ENCODE measurements at places on chromosomes 7 and 10.
A peak's percentile ranks its signal among the peaks of the same experiment; 100 is the strongest.

GRCh38 chr7:139675127-139676125 lies 102.4 kb downstream of the HIPK2 start:
- DNase-seq = no peak

GRCh38 chr7:127208351-127208750 lies 44.4 kb downstream of the GRM8 start:
- no peak for DNase-seq

- no peak for DNase-seq
Observed at GRCh38 chr7:112076324-112076723, 129.9 kb downstream of the DOCK4 start.

GRCh38 chr7:120160166-120160565 lies 112.8 kb upstream of the KCND2 start:
- no peak for DNase-seq

DNA sequence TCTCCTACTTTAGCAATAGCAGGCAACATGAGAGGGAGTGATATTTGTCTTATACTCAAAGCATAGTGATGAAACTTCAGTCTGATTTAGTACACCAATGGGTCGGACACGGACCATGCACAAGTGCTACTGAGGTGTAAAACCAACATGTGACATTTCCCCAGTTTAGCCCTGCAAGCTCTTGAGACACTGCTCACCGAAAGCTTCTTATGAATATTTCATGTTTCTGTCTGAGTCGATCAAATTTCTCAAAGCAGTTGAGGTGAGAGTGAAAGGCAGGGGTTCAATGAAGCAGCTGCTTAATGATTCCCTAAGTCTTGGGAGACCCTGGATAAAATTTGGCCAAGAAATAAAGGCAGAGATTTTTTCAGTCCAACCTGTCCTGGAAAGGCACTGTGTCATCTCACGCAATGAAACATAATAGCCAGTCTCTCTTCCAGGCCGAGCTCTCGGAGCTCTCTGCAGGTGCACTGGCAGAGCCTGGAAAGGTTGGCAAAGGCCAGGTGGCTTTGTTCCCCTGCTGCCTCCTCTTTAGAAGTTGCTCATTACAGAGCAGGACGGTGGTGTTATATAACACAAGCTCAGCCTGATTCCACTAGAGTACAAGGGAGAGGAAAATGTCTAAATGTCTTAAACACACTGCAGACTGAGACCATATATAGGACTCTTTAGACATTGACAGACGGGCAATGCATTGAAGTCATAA lies 33.9 kb upstream of the XPNPEP1 start:
- no peak for DNase-seq

GRCh38 chr10:76547352-76547972 lies 1090.1 kb downstream of the KCNMA1 start:
- DNase-seq = peak; percentile 40

DNA sequence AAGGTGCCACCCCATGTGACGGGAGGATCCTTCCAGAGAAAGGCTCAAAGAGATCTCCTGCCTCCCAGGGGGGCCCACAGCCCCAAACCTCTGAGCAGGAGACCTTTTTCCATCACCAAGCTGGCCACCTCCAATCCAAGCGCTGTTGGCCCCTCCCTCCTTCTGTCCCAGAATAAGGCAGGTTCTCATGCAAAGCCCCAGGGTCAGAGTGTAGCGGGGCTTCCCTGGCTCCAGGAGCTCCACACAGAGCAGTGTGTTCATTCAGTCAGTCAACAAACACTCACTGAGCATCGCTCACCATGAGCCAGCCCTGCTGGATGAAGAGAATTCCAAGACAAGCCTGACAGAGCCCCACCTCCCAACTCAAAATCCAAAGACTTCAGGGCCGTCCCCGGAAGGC lies 39.0 kb downstream of the TNRC18 start:
- no peak for DNase-seq

GRCh38 chr10:122515022-122515424 lies 45.5 kb upstream of the DMBT1 start:
- DNase-seq = no peak

DNA sequence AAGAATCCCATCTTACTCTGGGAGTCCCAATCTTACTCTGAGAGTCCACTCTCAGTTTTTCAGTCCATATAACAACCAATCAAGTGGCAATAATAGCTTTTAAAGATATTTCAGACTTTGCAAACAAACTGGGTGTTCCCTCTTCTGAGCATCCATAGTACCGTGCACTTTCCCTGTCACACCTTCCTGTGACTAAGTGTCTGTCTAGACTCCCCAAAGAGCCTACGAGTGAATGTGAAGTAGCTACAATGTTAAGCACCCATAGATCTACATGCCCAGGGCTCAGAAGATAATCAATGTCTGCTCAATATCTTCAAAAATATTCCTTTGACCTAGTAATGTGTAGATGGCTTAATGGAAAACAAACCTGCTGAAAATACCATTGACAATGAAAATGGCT lies 95.6 kb upstream of the ASAH2 start:
- DNase-seq = no peak

DNA sequence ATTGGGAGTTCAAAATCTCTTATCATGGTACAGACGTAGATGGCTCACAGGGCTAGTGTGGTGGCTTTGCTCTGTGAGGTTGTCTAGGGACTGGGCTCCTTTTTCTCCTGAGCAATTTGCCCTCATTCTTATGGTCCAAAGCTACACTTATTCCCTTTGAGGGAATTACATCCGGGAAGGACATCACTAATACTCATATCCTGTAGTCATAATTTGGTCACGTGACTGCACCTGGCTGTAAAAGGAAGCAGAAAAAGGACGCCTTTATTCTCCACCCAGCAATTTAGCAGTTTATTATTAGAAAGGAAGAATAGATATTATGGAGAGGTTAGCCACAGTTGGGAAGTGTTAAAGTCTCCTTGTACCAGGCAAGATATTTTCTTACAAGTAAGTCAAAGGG lies 28.1 kb downstream of the ARID5B start:
- DNase-seq = no peak

- DNase-seq = no peak
Observed at GRCh38 chr7:119895320-119895719, 377.7 kb upstream of the KCND2 start.

DNA sequence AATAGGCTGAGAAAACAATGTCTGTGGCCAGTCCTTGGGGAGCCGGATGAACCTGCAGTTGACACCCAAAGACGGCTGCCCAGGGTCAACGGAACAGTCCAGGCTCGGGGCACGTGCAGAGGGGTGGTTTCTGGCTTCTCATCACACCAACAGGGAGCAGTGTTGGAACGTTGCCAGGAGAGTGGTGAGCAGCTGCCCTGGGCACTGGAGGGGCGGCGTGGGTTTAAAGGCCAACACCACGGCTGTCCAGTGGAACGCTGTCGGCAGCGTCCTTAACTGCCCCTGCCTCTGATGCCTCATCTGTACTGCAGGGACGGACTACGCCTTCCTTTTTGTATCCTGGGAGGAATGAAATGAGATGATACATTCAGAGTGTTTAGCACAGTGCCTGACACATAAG lies 19.8 kb downstream of the JCAD start:
- no peak for DNase-seq

DNA sequence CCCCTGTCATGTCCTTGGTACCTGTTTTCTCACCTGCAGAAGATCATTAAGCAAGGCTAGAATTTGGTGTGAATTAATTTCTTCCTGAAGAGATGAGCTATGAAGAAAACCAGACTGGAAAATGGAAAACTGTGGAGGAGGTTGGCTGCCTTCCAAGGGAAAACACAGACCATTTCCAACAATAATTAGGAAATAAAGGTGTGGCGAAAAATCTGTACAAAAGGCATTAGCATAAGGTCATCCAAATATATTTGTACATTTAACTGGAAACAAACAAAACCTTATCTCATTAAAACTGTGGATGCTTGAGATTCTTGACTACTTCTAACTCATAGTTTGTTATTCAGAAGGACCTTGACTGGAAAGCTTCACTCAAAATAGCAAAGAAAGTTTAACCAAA lies 1.7 kb downstream of the STN1 start:
- DNase-seq = no peak

DNA sequence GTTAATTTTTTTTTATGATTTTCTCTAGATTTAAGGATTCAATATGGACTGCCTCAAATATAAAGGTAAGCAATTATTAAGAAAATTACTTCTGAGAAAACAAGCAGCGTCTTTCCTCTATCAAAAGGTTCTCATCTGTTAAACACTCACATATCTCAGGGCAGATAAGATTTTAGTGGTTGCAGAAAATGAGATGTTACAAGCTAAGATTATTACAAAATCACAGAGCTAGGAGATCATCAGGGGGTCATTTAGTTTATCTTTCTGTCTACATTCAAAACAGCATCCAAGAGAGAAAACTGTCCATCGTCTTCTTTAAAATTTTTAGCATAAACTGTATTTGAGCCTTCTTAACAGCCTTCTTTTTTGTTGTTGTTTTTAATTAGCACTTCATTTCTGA lies 29.1 kb upstream of the RHOBTB1 start:
- no peak for DNase-seq

- DNase-seq = no peak
Observed at GRCh38 chr10:92239151-92239599, 51.7 kb downstream of the CPEB3 start.

- peak; percentile 60 for DNase-seq
Observed at GRCh38 chr10:82358486-82359099, 483.6 kb downstream of the NRG3 start.

DNA sequence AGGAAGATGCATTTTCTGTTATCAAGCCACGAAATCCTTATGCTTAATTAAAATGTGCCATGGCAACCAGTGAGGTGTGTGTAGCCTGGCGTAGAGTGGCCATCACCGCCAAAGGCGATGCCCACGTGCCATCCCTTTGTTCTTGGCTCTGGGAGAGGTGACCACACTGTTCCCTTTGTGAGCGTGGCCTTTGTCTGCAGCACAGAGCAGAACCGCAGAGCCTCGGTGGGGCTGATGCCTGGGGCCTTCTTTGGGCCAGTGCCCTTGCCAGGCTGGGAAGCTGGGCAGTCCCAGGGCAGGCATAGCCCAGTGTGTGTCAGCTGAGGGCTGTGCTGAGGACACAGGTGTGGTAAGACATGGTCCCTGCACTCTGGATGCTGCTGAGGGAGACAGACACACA lies 48.3 kb downstream of the BUB3 start:
- DNase-seq = no peak

DNA sequence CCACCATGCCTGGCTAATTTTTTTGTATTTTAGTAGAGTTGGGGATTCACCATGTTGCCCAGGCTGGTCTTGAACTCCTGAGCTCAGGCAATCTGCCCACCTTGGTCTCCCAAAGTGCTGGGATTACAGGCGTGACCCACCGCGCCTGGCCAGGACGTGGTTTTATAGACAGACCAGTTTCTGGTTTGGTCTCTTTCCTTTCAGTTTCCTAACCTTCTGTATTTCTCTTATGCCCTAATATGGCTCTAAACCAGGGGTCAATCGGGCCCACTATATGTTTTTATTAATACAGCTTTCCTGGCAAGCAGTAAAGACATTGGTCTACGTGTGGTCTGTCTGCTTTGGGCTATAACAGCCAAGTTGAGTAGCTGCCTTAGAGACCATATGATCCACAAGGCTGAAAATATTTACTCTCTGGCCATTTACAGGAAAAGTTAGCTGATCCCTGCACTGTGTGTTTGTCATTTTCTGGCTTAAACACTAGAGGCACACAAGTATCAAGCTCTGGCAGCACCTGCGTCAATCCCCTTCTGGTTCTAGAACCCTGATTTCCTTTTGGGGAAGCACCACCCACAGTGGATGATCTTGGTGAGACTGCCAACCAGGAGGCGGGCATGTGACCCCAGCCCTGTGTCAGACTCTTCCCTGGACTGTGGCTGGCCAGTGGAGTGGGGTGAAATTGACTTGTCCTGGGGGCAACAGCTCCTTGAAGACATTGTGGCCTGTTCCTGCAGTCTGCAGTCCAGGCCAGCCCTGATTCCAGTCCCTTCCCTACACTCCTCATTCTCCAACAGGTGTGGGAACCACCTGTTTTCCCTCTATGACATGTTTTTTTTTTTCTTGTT lies 497.2 kb downstream of the PLXNA4 start:
- DNase-seq = no peak

Measured in AG08396 (cell line).